HT-29 (cell line): ENCODE measurements at places on chromosomes 1 and 21.

DNA sequence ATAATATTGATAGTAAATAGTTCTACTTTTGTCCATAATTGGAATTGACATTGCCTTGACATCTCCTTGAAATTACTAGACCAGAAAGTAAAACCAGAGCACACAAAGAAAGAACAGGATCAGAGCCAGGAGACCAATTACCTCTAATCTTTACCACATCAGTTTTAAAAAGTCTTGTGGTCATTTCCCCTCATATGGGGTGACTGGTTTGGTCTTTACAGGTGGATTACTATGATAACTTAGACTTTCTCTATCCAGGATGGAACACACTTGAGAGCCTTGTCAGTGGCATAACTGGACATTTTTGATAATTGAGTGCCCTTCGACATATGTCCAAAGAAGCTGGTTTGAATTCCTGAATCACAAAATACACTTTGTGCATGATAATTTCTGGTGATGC is 1148.1 kb upstream of the NCAM2 start:
- no peak for DNase-seq

DNA sequence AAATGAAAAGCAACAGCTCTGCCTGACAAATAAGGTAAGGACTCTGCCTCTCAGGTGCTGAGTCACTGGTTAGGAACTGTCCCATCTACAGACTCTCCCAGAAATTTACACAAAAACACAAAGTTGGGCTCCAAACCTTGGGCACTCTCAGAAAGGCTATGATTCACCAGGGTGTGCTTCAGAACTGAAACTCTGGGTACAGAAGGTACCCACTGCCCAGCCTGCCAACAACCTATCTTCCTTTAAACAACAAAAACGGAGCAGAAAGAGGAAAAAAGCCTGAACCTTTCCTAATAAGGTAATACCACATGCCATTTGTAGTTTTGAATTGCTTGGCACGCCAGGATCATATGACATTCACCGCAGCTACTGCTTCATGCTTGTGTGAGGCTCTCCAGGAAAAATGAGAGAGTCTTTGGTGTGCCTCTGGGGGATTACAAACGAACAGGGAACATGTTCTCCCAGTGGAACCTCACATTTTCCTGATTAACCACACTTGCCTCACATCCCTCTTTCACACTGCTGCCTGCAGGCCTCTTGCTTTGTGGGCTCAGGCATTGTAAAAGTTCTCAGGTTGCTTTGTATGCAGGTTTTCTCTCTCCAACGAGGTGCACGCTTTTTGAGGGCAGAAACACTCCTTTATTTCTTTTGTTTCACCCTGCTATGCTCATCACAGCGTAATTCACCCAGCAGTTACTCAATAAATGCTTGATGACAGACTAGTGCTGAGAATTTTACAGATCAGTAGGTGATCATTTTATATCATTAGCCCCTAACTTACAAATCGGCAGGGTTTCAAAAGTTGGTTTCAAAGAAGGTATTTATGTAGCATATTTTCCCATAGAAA is 65.1 kb downstream of the GADD45A start:
- peak; percentile 72 for DNase-seq

GRCh38 chr21:34775793-34776192 is 107.0 kb downstream of the CLIC6 start:
- DNase-seq = peak; percentile 63

- no peak for DNase-seq
Observed at GRCh38 chr1:30966690-30967369, 58.3 kb upstream of the SDC3 start.

GRCh38 chr1:8669606-8670335 is 147.7 kb downstream of the RERE start:
- DNase-seq = no peak

DNA sequence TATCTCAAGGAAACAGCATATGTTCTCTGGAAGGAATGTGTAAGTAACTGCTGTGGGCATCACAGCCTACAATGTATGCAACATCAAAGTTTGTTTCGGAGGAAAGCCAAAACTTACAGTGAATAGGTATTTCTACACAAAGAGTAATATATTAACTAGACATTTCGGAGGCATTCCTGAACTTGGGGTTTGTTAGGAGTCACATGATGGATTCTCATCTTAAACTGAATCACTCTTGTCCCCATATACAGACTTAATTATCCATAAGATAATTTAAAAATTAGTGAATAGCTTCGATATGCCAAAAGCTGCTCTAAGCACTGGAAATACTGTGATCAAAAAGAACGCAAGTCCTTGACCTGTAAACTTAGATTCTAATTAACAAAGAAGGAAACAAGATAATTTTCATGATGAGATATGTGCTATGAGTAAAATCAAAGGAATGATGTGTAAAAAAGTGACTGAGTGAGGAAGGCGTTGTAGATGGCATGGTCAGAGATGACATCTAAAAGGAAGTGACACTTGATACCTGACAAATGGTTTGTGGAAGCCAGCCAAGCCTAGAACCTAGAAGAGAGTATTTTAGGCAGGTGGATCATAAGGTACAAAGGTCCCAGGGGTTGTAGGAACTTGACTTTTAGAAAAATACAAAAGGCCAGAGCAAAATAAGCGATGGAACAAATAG is 273.1 kb downstream of the MRPL39 start:
- DNase-seq = no peak
